ENCODE measurements at places on chromosomes 1 and 21.

GRCh38 chr21:43289966-43290365 is 121.2 kb downstream of the CRYAA start:
- no peak for DNase-seq

GRCh38 chr21:28063241-28064216 is 929.1 kb downstream of the LTN1 start:
- DNase-seq, result no peak

GRCh38 chr1:214141486-214141885 is 139.5 kb upstream of the SMYD2 start:
- DNase-seq, result no peak

DNA sequence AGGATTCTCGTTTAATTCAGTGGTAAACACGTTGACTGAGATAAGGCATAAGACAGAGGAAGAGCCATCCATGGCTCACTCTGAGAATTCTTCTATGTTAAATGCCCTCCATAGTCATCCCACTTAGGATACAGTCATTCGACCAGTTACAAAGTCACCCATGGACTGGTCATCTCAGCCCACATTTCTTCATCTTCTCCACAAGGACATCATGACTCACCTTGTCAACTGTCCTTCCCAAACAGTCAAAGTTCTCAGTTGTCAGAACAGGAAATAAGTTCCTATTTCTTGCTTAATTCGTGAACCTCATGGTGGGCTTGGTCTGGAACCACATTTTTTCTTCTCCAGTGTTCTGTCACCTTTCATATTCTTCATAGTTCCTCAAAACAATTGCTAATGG is 133.2 kb downstream of the TGFB2 start:
- no peak for DNase-seq

DNA sequence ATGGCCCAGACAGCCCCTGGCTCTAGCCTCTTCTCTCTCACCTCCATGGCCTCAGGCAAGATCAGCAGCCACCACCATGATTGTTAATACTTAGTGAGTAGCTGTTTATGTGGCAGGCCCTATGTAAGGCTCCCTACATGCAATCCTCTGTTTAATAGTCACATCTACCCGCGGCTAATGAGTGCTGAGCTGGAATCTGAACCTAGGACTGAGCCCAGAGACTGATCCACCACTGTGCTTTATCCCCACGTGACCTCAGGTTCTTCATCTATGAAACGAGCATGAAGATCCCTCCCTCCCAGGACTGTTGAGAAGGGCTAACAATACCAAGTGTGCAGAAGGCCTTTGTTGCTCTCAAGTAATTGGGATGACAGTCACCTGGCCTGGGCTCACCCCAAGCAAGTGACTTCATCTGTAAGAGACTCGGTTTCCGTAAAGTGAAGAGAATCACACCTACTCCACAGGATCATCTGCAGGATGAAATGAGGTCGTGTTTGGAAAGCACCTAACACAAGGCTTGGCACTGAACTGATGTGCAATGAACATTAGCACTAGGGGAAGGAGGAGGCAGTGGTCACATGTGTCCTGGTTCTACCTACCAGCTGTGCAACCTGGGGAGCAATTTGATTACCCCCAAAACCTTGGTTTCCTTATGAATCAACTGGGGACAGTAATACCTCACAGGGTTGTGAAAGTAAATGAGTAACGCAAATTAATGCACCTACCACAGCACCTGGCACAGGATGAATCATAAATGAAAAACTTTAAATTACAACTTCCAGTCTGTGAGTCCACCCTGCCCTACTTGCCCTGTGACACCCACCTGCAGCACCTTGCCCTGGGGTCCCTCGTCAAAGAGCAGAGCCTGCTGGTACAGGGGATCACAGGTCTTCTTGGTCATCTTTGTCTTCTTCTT is 37.2 kb downstream of the RIMS3 start:
- no peak for DNase-seq

Data from central memory CD4-positive, alpha-beta T cell (primary cell).